NCI-H187 (cell line): ENCODE measurements at places on chromosomes 11 and 22.

DNA sequence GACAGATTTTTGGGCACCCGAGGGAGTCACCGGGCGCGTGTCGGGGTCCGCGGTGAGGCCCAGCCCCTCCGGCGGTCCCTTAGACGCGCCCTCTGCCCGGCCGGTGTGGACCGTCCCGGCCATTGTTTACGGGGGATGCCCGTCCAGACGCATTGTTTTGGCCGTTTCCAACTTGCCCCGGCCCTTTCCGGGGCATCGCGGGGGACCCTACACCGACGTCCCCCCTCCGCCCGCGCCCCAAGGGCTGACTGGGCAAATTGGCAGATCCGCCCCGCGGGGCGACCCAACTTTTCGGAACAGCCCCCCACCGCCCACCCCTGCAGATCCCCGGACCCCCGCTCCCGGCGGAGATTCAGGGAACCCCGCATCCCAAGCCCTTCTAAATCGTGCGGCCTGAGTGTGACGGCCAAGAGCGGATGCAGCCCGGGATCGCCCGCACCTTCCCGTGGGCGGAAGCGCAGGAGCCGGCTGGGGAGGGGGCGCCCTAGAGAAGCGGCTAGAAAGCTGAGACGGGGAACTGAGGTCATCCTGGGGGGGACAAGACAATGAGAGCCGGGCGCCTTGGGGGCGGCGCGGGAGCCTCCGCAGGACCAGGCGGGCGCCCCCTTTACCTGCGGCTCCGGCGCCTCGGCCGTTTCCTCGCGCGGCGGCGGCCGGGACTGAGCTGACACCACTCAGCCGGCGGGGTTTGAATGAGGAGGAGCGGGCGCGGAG is 17.1 kb upstream of the CCT8L2 start:
- no peak for DNase-seq

GRCh38 chr11:15829312-15829711 is 527.0 kb downstream of the SOX6 start:
- DNase-seq = no peak

GRCh38 chr22:29030618-29031226 is 30.9 kb downstream of the C22orf31 start:
- no peak for DNase-seq

DNA sequence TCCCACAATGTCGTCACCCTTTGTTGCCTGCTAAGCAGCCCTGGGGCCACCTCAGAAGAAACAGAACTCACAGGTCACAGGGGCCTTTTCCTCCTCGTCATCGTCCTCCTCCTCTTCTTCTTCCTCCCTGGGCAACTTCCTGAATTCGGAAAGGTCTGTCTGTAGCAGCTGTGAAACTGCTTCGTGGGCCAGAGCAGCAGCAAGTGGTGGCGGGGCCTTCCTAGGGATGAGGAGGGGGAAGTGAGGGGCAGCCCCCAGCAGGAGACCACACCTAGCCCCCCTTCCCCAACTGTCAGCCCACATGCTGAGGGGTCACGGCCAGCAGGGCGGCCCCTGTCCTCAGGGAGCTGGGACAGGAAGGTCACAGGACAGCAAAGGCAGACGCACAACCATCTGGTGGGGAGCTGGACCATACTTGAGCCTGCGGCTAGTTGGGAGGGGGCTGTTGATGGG is 13.2 kb downstream of the PPM1F start:
- no peak for DNase-seq

DNA sequence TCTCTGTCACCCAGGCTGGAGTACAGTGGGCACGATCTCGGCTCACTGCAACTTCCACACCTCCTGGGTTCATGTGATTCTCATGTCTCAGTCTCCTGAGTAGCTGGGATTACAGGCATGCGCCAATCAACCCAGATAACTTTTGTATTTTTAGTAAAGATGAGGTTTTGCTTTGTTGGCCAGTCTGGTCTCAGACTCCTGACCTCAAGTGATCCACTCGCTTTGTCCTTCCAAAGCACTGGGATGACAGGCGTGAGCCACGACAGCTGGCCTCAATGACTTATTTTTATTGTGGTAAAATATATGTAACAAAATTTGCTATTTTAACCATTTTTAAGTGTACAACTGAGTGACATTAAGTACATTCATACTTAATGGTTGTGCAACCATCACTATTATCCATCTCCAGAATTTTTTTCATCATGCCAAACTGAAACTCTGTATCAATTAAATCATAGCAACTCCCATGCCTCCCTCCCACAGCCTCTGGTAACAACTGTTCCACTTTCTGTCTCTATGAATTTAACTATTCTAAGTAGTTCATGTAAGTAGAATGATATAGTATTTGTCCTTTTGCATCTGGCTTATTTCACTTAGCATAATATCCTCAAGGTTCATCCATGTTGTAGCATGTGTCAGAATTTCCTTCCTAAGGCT is 50.7 kb upstream of the CWF19L2 start:
- no peak for DNase-seq

DNA sequence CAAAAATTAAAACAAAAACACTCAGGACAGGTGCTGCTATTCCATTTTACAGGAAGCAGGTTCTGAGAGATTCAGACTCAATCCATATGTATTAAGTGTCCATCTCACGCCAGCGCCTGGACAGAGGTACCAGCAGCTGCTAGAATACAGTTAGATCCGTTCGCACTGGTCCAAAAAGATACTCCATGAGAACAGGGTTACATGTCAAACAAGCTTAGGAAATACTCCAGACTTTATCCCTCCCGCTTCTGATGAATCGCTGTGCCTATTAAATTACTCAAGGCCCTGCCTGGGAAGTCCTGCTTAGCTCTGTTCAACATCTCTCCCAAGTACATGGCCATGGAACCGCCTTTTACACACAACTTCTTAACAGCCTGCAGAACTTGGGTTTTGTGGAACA is 50.2 kb upstream of the SLC35C1 start:
- no peak for DNase-seq

- DNase-seq = no peak
These were observed 21.3 kb upstream of the PANX1 start for GRCh38 chr11:94107363-94107762.

GRCh38 chr11:10022764-10023163 is 271.3 kb downstream of the SBF2 start:
- no peak for DNase-seq

DNA sequence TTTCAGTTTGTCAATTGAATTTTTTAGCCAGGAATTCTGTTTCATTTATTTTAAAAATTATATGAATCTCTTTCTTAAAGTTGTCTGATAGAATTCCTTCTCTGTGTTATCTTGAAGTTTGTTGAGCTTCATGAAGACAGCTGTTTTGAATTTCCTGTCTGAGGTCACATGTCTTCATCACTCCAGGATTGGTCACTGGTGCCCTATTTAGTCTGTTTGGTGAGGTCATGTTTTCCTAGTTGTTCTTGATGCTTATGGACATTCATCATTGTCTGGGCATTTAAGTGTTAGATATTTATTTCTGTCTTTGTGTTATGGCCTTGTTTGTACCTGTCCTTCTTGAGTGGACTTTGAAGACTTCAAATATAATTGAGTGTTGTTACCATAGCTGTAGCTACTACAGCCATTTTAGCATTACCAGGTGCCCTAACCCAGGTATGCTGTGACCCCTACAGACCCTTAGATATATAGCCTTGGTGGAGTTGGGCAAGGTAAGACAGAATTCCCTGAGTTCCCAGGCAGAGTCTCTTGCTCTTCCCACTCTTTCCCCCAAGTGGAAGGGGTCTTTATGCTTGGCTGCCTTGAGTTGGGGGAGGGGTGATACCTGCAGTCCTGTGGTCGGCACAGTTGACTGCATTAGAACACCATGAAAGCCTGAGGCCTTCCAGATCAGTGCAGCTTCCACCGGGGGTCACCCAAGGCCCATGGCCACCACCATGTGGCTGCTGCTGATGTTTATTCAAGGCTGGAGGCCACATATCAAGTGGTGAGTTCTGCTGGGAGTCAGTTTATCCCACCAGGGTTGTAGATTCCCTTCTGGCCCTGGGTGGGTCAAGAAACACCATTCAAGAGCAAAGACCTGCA is 229.6 kb downstream of the DYNC2H1 start:
- DNase-seq = no peak

- no peak for DNase-seq
These were observed 208.2 kb upstream of the ZC3H12C start for GRCh38 chr11:109885006-109885405.

DNA sequence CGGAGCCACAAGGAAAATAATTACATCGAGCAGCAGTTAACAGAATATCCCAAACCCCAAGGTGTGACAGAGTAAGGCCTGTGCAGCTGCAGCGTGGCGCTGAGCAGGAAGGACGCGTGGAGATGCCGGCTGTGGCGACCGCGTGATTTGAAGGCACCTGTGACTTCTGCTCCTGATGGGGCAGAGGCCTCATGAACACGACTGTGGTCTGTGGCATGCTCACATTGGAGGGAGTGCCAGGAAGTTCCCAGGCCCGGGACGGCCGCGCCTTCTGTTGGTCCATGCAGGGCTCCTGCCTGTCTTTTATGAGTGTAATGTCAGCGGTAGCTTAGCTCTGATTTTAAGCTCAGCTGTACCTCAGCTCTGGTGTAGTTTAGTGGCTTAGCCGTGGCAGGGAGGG is 50.4 kb downstream of the TPCN2 start:
- DNase-seq = no peak

DNA sequence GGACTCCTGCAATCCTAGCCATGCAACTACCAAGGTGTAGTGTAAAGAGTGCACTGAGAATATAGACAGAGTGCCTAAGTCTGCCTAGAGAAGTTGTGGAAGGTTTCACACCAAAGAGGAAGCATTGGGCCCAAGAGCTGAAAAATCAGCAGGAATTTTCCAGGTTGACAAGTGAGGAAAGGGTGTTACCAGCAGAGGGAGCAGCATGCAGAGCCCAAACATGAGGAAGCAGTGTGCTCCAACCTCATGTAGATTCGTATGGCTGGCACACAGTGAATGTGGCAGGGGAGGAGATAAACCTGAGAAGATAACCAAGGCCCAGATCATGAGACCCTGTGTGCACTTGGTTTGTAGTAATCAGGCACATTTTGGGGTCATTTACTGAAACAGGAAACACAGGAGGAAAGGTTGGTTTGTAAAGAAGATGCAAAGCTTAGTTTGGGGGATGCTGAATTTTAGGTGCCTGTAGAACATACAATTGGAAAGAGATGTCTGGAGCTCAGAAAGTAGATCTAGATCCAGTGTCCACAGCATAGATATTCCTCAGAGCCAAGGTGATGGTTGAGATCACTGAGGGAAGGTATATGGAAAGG is 1.7 kb downstream of the HPX start:
- peak; percentile 62 for DNase-seq

GRCh38 chr11:13713982-13714381 is 45.5 kb downstream of the FAR1 start:
- DNase-seq = no peak

GRCh38 chr11:129620237-129621104 is 195.2 kb upstream of the TMEM45B start:
- no peak for DNase-seq

DNA sequence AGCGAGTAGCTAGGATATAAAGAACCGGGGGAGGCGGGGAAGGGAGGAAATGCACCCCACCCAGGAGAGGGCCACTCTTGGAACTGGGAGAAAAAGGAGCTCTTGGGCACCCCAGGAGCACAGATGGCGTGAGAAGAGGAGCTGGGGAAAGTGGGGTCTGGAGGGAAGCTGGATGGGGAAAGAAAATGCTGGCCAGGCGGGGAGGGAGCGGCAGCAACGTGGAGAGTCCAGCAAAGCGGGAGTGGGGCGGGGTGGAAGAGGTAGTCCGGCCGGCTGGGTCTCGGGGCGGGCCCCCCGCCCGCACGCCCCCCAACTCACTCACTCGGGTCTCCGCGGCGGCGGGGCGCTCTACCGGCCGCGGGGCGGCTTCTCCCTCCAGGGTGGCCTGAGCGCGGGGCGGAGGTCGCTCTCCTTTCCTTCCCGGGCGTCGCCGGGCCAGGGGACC is 522 bp downstream of the TOB2 start:
- no peak for DNase-seq

DNA sequence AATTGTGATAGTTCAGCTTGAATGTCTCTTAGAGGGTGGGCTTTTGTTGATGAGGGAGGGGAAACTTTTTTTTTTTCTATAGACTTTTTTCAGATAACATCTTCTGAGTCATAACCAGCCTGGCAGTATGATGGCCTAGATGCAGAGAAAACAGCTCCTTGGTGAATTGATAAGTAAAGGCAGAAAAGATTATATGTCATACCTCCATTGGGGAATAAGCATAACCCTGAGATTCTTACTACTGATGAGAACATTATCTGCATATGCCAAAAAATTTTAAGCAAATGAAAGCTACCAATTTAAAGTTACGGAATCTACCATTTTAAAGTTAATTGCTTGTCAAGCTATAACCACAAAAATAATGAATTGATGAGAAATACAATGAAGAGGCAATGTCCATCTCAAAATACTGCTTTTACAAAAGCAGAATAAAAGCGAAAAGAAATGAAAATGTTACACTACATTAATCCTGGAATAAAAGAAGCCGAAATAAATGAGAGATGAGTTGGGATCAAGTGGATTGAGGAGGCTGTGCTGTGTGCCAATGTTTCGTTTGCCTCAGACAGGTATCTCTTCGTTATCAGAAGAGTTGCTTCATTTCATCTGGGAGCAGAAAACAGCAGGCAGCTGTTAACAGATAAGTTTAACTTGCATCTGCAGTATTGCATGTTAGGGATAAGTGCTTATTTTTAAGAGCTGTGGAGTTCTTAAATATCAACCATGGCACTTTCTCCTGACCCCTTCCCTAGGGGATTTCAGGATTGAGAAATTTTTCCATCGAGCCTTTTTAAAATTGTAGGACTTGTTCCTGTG is 3.9 kb downstream of the MALAT1 start:
- DNase-seq = no peak

DNA sequence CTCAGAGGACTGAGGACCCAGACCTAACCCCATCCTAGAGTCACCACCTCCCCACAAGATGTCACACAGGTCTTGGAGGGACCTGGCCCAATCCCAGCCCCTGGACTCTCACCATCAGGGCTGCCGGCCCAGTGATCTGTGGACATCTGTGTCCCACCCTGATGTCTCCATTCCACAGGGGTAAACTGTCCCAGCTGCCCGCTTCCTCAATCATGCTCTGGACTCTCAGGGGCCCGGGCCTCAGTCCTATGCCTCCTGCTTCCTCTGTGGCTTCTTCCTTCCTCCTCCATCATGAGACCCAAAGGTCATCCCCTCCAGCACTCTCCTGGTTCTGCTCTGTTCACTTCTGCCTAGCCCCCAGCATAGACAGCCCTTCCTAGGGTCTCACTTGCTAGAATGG is 32.2 kb downstream of the ARAP1 start:
- no peak for DNase-seq

DNA sequence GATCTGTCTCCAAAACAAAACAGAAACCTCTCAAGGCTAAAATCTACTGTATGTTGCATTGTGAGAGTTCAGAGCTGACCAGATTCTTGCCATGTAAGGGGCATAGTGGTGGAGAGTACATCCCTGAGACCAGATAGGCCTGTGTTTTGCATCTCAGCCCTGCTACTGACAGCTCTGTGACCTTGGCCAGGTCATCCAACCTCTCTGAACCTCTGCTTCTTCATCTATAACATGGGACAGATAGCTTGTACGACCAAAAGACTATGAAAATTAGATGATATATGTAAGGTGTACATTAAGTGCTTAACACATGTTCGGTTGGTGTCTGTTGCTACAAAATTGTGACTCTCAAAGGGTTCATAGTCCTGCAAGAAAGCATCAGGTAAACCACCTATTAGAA is 22.9 kb downstream of the ZNRF3 start:
- no peak for DNase-seq

- no peak for DNase-seq
These were observed 115.5 kb downstream of the MRTFA start for GRCh38 chr22:40521046-40521445.

GRCh38 chr11:92627615-92628256 is 341.7 kb upstream of the MTNR1B start:
- DNase-seq = no peak

- DNase-seq = no peak
These were observed 15.7 kb downstream of the SLN start for GRCh38 chr11:107696140-107696539.
